ENCODE measurements at places on chromosomes 1 and 21. TPM values are rescaled to one million over a fixed set of nuclear protein-coding genes. Genes with fewer than 3 reads are reported as not detected.

- no peaks in the 10 kb centered on the region for H3K36me3 ChIP-seq
- DNase-seq = no peak
- no peak overlapping the region for H3K4me3 ChIP-seq
- no peaks in the 10 kb centered on the region for H3K4me1 ChIP-seq
These were observed 122.7 kb downstream of the FASLG start for GRCh38 chr1:172781513-172782140.

DNA sequence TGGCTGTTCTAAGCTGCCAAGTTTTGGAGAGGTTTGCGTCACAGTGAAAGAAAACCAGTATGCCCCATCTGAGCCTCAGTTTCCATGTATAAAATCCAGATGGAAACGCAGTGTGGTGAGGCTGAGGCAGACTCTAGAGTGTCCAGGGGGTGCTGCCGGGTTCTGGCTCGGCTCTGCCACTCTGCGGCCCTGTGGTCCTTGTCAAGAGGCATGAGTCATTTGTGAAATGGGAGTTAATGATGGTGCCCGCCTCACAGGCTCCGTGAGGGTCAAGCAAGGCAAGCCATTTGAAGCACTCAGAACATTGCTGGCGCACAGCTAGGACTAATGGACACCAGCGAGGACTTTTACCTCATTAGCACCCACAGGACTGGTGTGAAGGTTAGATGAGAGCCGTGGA, 214.3 kb downstream of the PTPRU start:
- no peaks in the 10 kb centered on the region for H3K27me3 ChIP-seq
- no peak for DNase-seq

GRCh38 chr1:161840363-161840762, 74.2 kb downstream of the ATF6 start:
- H3K36me3 ChIP-seq = peaks cover 12% of the 10 kb centered on the region
- no peak for DNase-seq
- no peak overlapping the region for H3K27ac ChIP-seq
- H3K27me3 ChIP-seq = no peaks in the 10 kb centered on the region
- no peak overlapping the region for H3K4me3 ChIP-seq

DNA sequence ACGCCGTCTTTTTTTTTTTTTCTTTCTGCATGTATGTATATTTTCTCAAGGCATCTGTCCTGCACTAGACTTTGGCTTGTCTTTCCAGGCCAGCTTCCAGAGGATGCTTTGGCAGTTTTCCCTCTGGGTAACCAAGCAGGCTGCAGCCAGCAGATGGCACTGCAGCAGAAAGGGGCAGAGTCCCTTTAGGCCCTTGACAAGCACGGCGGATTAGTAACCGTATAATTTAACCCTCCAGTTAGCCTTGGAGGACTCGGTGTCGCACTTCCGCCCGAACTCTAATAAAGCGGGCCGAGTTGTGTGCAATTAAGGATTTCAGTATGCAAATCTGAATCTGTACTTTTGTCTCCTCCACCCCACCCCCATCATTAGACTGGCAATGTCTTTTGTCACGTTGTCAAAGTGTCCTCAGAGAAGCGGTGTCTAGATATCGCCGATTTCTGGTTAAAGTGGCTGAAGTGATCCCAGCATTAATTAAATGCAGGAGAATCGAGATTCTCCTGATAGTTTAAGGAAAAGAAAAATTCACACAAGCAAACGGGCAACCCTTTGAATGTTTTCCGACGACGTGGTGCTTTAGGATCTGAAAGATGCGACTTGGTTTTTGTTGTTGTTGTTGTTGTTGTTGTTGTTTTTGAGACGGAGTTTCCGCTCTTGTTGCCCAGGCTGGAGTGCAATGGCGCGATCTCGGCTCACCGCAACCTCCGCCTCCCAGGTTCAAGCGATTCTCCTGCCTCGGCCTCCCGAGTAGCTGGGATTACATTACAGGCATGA, 1.1 kb upstream of the TMEM167B start:
- no peak overlapping the region for H3K4me3 ChIP-seq
- peaks cover 7% of the 10 kb centered on the region for H3K36me3 ChIP-seq
- peaks cover 7% of the 10 kb centered on the region for H3K4me1 ChIP-seq
- peak; percentile 80 for DNase-seq
- no peak overlapping the region for H3K27ac ChIP-seq

DNA sequence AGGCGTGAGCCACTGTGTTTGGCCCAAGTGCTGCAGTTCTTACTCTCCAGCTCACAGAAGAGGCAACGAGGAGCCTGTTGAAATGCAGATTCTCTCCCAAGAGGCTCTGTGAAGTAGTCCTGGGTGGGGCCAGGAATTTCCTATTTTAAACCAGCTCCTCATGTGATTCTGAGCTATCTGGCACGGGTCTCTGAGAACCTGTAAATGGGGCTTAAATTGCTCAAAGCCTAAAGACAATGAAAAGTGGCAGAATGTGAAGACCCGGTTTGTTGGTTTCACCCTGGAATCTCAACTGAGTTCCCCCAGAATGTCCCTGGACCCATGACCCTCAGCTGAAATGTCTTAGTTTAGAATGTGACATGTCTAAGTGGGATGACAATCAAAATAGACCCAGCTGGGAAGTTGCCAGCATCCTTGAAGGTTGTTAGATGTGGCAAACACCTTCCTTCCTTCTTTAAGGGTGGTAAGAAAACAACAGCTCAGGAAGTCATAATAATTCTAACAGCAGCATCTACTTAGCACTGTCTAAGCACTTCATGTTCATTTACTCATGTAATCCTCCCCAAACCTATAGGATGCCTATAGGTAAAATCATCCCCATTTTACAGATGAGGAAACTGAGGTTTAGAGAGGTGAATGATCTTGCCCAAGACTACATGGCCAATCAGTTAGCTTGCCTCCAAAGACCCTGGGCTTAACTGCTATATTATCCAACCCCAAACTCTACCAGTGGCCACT, 20.9 kb upstream of the ATP5PO start:
- DNase-seq = no peak
- H3K36me3 ChIP-seq = no peaks in the 10 kb centered on the region
- peak overlapping the region; percentile 55 for H3K27ac ChIP-seq
- H3K4me3 ChIP-seq = no peak overlapping the region
- H3K27me3 ChIP-seq = no peaks in the 10 kb centered on the region

- no peaks in the 10 kb centered on the region for H3K27me3 ChIP-seq
- no peak overlapping the region for H3K4me3 ChIP-seq
- H3K27ac ChIP-seq = peak overlapping the region; percentile 3
- peak; percentile 42 for DNase-seq
- no peaks in the 10 kb centered on the region for H3K36me3 ChIP-seq
These were observed 25.6 kb downstream of the MATN1 start for GRCh38 chr1:30697571-30698376.

GRCh38 chr1:50474859-50475809, 51.9 kb upstream of the DMRTA2 start:
- no peak overlapping the region for H3K27ac ChIP-seq
- DNase-seq = no peak
- H3K36me3 ChIP-seq = no peaks in the 10 kb centered on the region
- H3K4me1 ChIP-seq = no peaks in the 10 kb centered on the region
- no peaks in the 10 kb centered on the region for H3K27me3 ChIP-seq

GRCh38 chr1:2788506-2789163, 12.9 kb downstream of the TTC34 start:
- H3K36me3 ChIP-seq = no peaks in the 10 kb centered on the region
- H3K4me1 ChIP-seq = no peaks in the 10 kb centered on the region
- no peak overlapping the region for H3K4me3 ChIP-seq
- H3K27me3 ChIP-seq = no peaks in the 10 kb centered on the region
- no peak overlapping the region for H3K27ac ChIP-seq

DNA sequence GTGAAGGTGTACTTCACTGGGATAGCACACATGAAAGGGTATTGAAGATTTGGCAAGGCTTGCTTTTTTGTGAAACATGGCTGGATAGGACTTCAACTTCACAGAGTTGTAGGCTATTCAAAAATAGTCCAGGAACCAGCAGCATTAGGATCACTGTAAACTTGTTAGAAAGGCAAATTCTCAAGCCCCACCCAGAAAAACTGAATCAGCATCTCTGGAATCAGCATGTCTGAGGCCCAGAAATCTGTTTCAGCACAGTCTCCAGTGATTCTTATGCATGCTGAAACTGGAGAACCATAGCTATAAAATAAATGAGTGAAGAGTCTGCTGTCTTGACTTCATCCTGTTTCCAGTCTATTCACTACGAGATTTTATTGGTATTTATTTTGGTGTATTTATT, 8.1 kb upstream of the KRTAP21-3 start:
- H3K36me3 ChIP-seq = no peaks in the 10 kb centered on the region
- no peak for DNase-seq
- H3K27me3 ChIP-seq = no peaks in the 10 kb centered on the region
- no peak overlapping the region for H3K4me3 ChIP-seq

GRCh38 chr1:44489481-44489880, 84.4 kb downstream of the RNF220 start:
- H3K4me3 ChIP-seq = no peak overlapping the region
- H3K27me3 ChIP-seq = no peaks in the 10 kb centered on the region
- peak; percentile 21 for DNase-seq
- H3K27ac ChIP-seq = no peak overlapping the region
- H3K36me3 ChIP-seq = no peaks in the 10 kb centered on the region

DNA sequence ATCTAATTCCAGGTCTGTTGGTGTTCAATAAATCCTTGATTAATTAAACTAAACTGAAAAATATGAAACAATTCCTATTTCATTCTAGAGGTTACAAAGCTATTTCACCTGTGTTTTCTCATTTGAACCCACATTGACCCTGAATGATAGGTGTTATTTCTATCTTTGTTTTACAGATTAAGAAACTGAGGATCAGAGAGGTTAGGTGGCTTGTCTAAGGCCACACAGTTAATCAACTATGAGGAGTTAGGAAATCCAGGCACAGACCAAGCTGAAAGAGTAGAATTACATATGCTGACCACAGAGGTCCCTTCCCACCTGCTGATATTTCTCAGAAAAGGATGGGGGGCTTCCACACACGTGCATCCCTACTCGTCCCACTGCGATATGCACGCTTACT, 487 bp downstream of the PIGR start:
- H3K27ac ChIP-seq = no peak overlapping the region
- H3K36me3 ChIP-seq = no peaks in the 10 kb centered on the region
- DNase-seq = no peak
- no peaks in the 10 kb centered on the region for H3K27me3 ChIP-seq

GRCh38 chr1:207805841-207806421, 54.1 kb downstream of the CD46 start:
- peaks cover 15% of the 10 kb centered on the region for H3K4me1 ChIP-seq
- H3K4me3 ChIP-seq = no peak overlapping the region
- H3K27ac ChIP-seq = no peak overlapping the region

- DNase-seq = no peak
- no peaks in the 10 kb centered on the region for H3K36me3 ChIP-seq
- no peaks in the 10 kb centered on the region for H3K4me1 ChIP-seq
These were observed 237.3 kb downstream of the RHOU start for GRCh38 chr1:228972576-228972975.

DNA sequence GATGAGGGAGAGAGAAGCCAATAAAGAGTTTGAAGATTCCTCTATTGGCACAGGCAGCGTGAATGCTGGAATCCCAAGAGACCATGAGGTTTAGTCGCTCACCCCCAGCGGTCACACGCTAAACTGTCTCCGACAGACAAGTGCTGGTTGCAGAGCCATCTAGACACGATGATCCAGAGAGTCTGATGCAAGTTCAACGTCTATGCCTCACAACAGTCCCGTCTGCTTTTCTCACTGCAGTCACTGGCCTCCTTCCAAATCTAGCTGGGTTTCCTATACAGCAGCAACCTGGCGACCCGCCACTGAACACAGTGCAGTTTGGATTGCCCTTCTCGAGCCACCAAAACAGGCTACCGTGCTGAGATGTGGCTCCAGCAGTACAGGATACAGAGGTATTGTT, 98.6 kb upstream of the KRTAP19-8 start:
- no peak overlapping the region for H3K4me3 ChIP-seq
- H3K27me3 ChIP-seq = no peaks in the 10 kb centered on the region
- no peaks in the 10 kb centered on the region for H3K4me1 ChIP-seq

GRCh38 chr1:245605480-245606156, 450.8 kb downstream of the KIF26B start:
- no peaks in the 10 kb centered on the region for H3K27me3 ChIP-seq
- H3K4me3 ChIP-seq = no peak overlapping the region
- H3K36me3 ChIP-seq = peaks cover 25% of the 10 kb centered on the region
- H3K27ac ChIP-seq = peak overlapping the region; percentile 96

- H3K4me3 ChIP-seq = no peak overlapping the region
- no peaks in the 10 kb centered on the region for H3K36me3 ChIP-seq
- H3K27ac ChIP-seq = no peak overlapping the region
- H3K27me3 ChIP-seq = peaks cover 70% of the 10 kb centered on the region
- no peaks in the 10 kb centered on the region for H3K4me1 ChIP-seq
These were observed 5.0 kb upstream of the GPR137B start for GRCh38 chr1:236137285-236137852.

- no peak overlapping the region for H3K27ac ChIP-seq
- H3K36me3 ChIP-seq = no peaks in the 10 kb centered on the region
- H3K27me3 ChIP-seq = no peaks in the 10 kb centered on the region
- DNase-seq = no peak
These were observed 9.7 kb downstream of the ADGRL4 start for GRCh38 chr1:78996791-78997190.

DNA sequence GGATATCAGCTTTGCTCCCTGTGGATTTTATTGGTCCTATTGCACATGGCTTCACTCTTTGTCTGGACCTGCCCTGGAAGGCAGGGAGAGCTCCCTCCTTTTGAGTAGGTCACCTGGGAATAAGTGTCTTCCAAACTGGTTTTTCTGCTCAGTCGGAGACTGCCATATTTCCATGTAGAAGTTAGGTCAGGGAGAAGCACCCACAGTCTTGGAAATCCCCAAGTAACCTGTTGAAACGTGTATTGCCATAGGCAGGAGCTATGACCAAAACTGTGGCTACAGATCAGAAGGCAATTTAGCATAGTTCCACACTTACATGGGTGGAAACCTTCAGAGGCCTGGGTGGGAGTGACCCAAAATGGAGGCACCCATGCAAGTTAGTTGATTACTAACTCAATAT, 3.5 kb upstream of the GNG12 start:
- DNase-seq = no peak
- H3K36me3 ChIP-seq = no peaks in the 10 kb centered on the region
- H3K27me3 ChIP-seq = no peaks in the 10 kb centered on the region
- no peaks in the 10 kb centered on the region for H3K4me1 ChIP-seq
- H3K4me3 ChIP-seq = no peak overlapping the region
- no peak overlapping the region for H3K27ac ChIP-seq

DNA sequence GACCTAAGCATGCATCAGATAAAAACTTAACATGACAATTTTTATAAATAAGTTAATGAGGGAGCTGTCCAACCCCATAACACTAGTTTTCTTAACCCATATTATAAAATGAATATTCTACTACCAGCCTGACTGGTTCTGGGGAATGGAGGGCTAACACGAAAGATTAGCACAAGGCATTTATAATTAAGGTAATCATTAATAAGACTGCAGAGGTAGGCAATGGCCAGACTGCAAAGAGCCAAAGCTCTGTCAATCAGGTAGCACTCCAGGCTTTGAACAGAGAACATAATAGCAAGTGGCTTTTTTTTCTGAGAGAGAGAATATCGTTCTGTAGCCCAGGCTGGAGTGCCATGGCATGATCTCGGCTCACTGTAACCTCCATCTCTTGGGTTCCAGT, 20.6 kb upstream of the TMEM35B start:
- H3K27me3 ChIP-seq = no peaks in the 10 kb centered on the region
- H3K36me3 ChIP-seq = peaks cover 65% of the 10 kb centered on the region
- no peaks in the 10 kb centered on the region for H3K4me1 ChIP-seq
- no peak for DNase-seq

RNF186 gene
- total RNA-seq = not detected

FASLG gene
- not detected for total RNA-seq

INPP5B gene
- 14.0 TPM for total RNA-seq

GPR25 gene
- total RNA-seq = not detected

RIPPLY3 gene
- total RNA-seq = not detected

C1orf141 gene
- total RNA-seq = not detected

FMO2 gene
- total RNA-seq = not detected

CFAP57 gene
- 0.11 TPM for total RNA-seq

ATP6V1G3 gene
- not detected for total RNA-seq

CDC73 gene
- total RNA-seq = 17.7 TPM

DYRK3 gene
- 21.2 TPM for total RNA-seq

Measured in cardiac muscle cell (in vitro differentiated cells and primary cell).